ENCODE measurements at places on chromosomes 4 and X.

DNA sequence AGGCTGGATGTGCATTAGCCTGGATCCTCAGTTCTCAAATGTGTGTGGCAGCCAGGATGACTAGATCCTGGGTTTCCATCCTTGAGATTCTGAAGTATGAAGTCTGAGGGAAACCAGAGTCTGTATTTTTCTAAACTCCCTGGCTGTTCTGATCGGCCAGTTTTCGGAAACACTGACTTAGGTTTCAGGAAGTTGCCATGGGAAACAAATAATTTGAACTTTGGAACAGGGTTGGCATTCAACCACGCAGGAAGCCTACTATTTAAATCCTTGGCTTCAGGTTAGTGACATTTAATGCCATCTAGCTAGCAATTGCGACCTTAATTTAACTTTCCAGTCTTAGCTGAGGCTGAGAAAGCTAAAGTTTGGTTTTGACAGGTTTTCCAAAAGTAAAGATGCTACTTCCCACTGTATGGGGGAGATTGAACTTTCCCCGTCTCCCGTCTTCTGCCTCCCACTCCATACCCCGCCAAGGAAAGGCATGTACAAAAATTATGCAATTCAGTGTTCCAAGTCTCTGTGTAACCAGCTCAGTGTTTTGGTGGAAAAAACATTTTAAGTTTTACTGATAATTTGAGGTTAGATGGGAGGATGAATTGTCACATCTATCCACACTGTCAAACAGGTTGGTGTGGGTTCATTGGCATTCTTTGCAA, 67.6 kb downstream of the PDGFRA start:
- DNase-seq: no peak

GRCh38 chrX:10143071-10143983, 13.4 kb upstream of the CLCN4 start:
- no peak for DNase-seq

DNA sequence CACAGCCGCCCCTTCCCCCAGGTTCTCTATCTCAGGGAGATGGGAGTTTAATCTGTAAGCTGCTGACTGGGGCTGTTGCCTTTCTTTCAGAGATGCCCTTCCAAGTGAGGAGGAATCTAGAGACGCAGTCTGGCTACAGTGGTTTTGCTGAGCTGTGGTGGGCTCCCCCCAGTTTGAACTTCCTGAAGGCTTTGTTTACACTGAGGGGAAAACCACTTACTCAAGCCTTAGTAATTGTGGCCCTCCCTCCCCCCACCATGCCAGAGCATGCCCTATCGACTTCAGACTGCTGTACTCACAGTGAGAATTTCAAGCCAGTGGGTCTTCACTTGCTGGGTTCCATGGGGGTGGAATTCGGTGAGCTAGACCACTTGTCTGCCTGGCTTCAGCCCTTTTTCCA, 131.3 kb downstream of the FAAH2 start:
- DNase-seq: no peak

DNA sequence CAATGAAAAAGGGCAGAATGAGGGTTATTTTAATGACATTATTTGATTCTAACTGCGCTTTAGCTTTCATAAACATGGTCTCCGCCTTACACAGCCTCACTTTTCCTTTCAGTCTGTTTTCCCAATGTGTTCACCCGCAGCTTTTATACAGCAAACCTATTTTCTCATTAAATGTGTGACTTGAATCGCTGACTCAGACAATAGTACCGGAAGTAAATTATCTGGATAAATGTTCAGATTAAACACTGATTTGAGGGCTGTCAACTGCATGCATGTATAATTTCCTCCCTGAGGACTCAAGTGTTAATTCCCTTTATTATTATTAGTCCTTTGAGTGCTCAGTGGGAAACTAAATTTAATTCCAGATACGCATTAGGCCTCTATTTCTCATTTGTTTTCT, 117.3 kb downstream of the FAM133A start:
- DNase-seq: no peak

- no peak for DNase-seq
Measured at GRCh38 chr4:55729351-55730279, 90.0 kb upstream of the EXOC1L start.

- DNase-seq: no peak
Measured at GRCh38 chr4:47930971-47931804, 16.8 kb upstream of the NFXL1 start.

- no peak for DNase-seq
Measured at GRCh38 chr4:138252551-138252950, 10.4 kb upstream of the SLC7A11 start.

DNA sequence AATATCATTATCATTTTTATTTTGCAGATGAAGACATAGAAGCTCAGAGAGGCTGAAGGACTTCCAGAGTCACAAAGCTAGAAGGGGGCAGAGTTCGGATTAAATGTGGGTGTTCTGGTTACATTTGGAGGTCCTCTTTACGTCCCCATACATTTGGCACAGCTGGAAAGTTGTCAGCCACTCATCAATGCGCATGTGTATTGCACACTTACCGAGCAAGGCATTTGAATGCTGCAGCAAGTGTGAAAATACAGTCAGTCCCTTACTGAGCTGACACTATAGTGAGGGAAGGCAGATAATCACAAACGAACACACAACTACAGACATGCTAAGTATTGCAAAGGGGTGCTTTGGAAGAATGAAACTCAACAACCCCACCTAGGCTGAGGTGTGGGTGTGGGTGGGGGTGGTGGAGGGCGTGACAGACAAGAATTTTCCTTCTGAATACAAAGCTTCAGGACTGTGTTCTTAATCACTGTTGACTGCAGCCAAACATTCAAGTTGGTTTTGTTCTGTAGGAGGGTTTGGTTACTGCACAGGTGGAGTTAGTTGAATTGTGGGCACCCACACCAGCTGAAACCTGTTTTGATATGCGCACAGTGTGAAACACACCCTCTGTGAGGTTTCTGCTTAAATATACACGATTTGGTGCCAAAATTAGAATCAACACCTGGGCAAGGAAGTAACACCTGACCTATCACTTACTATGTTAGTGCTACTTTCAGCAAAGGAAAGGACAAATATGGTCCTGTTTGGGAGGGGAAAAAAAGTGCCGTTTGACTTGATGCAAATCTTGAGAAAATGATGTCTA, 72.4 kb downstream of the COQ2 start:
- peak; percentile 16 for DNase-seq

DNA sequence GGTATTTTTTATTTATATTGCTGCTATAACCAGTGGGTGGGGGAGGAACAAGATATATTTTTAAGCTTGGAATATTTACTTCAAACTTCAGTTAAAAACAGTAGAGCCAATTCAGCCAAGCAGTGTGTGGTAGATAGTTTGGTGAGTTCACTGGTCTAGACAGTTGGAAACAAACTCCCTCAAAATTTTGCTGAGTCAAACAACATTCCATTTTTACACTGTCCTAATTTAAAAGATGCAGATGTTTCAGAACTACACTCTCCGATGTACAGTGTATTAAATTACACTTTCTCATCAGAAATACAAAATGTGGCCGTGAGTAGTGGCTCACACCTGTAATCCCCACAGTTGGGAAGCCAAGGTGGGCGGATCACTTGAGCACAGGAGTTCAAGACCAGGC, 23.3 kb downstream of the PRKX start:
- DNase-seq: no peak

- DNase-seq: no peak
Measured at GRCh38 chr4:6282314-6282771, 12.7 kb downstream of the WFS1 start.

DNA sequence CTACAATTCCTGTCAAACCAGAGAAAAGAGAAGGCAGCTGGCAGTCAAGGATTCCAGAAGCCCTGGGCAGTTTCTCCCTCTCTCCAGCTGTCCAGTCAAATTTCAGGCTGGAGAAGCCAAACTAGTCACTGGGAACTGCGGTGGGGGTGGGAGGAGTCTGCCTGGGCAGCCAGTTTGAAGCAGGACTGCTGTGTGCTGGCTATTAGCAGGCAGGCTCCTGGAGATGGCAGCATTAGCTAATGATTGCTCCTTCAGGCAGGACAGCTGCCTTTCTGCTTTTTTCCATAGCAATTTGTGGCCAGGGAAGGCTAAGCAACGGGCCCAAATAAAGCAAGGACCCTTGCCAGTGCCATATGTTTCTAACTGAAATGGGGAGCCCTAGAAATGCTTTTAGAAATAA, 44.7 kb upstream of the FGF13 start:
- DNase-seq: no peak

GRCh38 chr4:48909697-48910096, 3.1 kb upstream of the OCIAD2 start:
- DNase-seq: peak; percentile 22

GRCh38 chrX:37796805-37797204, 16.9 kb downstream of the CYBB start:
- DNase-seq: no peak

GRCh38 chrX:134645936-134646543, 12.2 kb downstream of the PLAC1 start:
- no peak for DNase-seq

GRCh38 chr4:8744083-8744805, 127.4 kb downstream of the HMX1 start:
- no peak for DNase-seq

- no peak for DNase-seq
Measured at GRCh38 chrX:115592997-115593734, 32.2 kb downstream of the PLS3 start.

DNA sequence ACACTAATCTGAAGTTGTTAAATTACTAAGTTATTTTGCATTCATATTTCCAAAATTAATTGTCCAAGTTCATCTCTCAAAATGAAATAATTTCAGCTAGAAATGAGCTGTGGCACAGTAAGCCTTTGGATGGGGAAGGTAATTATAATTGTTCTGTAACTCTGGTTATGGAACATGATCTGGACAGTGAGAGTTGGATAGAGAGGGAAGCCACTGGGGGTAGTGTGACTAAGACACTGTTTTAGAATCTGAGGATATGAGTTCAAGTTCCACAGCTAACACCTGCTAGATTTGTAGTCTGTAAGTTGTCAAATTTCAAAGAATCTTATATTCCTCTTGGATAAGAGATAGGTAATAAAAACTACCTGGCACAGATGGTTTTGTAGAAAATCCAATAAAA, 49.5 kb downstream of the DMD start:
- DNase-seq: no peak

GRCh38 chrX:78333521-78333920, 6.1 kb upstream of the CYSLTR1 start:
- DNase-seq: no peak

- no peak for DNase-seq
Measured at GRCh38 chr4:24934311-24934710, 21.5 kb upstream of the CCDC149 start.

GRCh38 chrX:11629593-11630211, 36.0 kb downstream of the ARHGAP6 start:
- DNase-seq: no peak

GRCh38 chr4:181224852-181225251, 1018.4 kb upstream of the TENM3 start:
- DNase-seq: no peak

DNA sequence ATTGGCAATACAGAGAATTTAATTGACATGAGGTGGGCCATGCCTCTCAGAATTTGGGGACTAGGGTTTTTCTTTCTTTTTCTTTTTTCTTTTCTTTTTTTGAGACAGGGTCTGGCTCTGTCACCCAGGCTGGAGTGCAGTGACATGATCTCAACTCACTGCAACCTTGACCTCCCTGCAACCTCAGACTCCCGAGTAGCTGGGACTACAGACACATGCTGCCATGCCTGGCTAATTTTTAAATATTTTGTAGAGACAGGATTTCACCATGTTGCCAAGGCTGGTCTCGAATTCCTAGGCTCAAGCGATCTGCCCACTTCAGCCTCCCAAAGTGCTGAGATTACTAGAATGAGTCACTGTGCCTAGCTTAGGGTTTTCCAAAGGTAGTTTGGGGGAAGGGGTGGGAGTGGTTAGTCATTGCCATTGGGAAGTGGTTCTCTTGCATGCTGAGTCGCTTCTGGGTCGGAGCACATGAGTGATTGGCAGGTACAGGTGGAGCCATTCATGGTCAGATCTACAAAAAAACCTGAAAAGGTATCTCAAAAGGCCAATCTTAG, 54.5 kb downstream of the MID2 start:
- no peak for DNase-seq

GRCh38 chrX:15599461-15599860, 1.3 kb downstream of the ACE2 start:
- DNase-seq: no peak

DNA sequence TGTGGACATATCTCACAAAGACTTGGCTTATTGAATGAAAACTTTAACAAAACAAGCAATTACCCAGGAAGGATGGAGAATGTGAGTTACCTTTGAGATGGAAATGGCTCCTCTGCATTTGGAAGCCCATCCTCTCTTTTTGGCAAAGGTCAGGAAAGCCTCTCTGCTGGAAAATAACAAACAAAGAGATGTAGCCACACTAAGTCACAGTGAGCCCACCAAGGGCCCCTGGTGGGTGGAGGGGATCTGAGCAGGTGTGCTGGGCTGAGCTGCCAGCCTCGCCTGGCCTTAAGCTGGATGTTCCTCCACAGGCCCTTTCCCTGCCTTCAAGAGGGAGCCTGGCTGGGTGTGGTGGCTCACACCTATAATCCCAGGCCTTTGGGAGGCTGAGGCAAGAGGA, 269.2 kb downstream of the HNRNPD start:
- DNase-seq: no peak

DNA sequence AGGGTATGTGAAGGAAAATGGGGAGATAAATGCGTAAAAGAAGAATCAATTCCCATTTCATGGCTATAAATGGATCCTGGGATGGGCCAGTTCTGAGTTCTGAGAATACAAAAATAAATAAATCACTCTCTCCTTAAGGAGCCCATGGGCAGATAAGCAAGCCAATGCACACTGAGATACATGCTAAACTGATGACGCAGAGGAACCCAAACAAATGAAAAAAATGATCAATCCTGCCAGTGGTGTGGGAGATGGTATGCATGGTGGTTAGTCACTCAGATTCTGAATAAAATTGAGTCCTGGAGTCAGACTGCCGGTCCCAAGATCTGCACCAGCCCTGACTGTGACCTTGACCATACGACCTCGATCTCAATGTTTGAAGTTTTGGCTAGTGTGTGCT, 59.7 kb downstream of the NEIL3 start:
- no peak for DNase-seq

GRCh38 chr4:128820671-128821070, 11.2 kb downstream of the JADE1 start:
- no peak for DNase-seq

DNA sequence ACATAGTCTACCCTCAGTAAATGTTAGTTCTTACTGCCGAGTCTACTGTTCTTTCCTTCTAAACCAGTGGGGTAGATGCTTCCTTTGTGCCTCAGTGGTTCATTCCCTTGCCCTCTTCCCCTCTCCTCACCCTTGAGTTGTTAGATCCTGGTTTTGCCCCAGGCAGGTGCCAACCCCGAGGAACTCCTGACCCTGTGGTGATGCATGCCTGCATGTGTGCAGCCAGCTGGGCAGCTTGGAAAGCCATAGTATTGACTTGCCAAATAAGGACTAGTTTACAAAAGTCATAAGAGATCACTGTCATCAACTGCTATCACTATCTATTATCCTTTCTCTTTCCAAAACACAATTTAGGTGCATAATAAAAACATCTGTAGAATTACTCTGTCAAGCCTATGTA, 50.9 kb downstream of the REPS2 start:
- no peak for DNase-seq

DNA sequence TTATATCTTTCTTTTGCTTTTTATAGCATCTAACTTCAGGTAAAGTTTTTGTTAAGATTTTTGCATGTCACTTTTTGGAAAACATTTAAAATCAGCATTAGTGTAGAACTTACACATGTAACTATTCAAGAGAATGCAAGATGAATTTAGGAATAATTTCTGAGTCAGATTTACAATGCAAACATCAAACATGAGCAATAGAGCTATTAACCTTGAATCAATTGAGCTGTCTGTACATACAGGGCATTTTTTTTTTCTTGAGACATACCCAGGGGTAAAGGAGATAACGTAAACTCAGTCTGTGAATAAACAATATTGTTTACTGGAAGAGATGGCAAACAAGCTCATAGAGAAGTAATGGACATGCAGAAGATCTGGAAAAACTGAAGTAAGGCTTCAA, 311.5 kb downstream of the IL1RAPL2 start:
- no peak for DNase-seq

Data from activated CD4-positive, alpha-beta T cell treated with anti-CD3 and anti-CD28 coated beads for 1 hour (primary cell).